CD4-positive, alpha-beta T cell treated with Interleukin-17A for 1 hour (primary cell): ENCODE measurements at places on chromosomes 12 and 14.

DNA sequence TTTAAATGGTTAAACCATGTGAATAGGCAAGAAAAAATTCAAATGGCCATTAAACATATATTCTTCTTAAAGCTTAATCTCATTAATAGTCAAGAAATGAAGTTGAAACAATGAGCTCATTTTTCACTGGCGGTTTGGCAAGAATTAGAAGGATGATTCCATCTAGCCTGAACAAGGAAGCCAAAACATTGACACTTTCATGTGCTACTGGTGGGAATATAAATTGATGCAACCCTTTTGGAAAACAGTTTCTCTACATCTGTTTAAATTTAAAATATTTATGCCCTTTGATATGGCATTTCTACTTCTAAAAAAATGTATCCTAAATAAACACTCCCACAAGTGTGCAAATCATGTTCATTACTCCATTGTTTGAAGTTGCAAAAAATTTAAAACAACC is 174.7 kb upstream of the HIF1A start:
- no peak for DNase-seq

DNA sequence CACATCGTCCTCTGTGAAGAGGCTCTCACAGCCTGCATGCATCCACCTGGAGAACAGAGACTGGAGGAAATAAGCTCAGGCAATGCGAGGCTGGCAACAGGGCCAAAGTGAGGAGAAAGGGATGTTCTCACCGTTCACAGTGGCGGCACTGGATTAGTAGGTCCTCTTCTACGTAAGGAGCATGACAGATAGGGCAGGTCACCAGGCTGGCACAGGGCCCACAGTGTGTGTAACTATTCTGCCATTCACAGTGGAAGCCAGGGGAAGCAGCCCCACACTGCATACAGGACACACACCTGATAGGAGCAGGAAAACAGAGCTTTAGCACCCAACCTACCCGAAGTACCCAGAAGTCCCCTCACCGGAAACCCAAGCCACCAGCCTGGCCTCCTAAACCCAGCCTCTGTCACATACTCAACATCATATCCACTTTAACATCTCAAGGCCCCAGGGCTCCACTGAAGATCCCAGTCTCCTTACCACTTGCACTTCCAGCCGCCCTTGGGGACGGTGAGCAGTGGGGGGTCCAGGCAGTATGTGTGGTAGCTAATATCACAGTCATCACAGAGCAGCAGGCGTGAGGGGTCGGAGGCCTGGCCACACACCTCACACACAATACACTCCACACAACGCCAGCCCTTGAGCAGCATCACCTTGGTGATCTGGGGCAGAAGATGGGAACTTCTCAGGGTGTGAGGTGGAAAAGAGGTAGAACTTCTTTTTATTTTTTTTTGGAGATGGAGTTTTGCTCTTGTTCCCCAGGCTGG is 14.3 kb downstream of the KMT2D start:
- no peak for DNase-seq

GRCh38 chr12:78568321-78569020 is 296.1 kb upstream of the SYT1 start:
- no peak for DNase-seq

- no peak for DNase-seq
These were observed 371.4 kb upstream of the TMTC1 start for GRCh38 chr12:30155001-30155730.

DNA sequence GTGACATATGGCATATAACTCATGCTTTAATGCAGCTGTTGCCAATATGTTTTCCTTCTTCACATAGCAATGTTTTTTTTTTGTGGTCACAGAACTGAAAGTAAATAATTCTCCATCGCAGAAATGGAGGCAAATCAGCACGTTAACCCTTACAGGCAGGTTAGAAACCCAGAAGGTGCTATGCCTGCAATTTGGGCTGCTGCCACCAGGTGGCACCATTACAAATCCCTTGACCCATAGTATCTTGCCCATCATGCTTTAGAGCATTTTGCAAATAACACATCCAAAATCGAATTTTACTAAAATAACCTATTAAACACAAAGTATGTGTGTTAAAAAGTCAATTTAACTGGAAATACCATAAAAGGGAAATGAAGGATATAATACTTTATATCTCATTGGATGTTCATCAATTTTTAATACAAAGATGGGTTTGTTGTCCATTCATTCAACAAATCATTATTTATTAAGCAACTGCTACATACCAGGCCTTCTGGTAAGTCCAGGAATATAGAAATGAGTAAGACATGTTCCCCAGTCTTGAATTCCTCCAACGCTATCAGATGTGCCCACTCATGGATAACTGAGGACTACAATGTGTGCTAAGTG is 340.1 kb downstream of the GLT1D1 start:
- DNase-seq, result no peak

GRCh38 chr12:106251631-106252455 is 4.0 kb upstream of the CKAP4 start:
- no peak for DNase-seq

DNA sequence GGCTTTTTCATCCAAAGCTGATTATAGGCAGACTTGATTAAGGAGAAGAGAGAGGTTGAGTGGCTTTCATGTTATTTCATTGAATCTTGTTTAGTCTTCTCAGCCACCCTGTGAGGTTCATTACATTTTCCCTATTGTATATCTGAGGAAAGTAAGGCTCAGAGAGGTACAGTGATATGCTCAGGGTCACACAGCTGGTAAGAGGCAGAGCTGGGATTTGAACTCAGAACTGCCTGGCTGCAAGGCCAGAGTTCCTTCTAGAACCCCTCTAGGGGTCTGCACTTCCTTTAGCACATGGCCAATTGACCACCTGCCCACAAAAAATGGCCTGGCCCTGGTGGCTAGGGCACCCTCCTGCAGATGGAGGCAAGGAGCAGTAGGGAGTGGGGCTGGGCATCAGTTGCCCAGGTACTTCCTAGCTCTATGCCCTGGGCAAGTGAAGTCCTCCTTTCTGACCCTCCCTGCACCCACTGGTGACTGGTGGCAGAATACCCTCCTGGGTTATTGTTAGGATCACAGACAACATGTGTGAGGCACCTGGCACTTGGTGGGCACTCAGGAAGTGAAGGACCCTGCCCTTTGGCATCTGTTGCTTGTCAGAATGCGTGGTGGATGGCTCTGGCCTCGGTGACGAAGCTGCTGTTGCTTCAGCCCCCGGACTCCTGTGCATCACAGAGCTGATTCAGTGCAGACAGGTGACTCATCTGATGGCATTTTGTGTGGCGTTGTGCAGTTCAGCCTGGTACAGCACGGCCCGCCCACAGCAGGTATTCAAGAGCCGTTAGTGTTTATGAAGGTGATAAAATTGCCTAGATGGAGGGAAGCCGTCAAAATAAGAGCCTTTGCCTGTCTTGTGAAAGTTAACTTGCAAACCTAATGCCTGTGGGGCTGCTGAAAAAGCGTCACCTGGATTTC is 115.8 kb downstream of the SLC25A47 start:
- no peak for DNase-seq

DNA sequence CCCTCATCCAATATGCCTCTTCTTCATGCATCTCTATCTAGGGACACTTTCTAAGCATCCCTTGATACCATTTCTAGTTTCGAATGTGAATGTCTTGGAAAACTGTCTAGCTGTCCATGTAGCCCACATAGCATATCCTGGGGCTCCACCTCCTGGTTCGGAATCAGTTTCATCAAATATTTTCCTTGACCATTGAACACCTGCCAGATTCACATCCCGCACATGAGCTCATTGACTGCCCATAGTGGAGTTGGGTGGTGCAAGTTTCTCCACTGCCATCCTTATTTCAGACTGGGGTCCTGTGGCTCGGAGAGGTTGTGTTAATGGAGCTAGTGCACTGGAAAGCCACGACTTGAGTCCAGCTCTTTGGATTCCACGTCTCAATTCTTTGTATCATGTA is 58.6 kb upstream of the TMEM263 start:
- no peak for DNase-seq

- DNase-seq, result no peak
These were observed 13.3 kb upstream of the NYNRIN start for GRCh38 chr14:24385524-24385923.

DNA sequence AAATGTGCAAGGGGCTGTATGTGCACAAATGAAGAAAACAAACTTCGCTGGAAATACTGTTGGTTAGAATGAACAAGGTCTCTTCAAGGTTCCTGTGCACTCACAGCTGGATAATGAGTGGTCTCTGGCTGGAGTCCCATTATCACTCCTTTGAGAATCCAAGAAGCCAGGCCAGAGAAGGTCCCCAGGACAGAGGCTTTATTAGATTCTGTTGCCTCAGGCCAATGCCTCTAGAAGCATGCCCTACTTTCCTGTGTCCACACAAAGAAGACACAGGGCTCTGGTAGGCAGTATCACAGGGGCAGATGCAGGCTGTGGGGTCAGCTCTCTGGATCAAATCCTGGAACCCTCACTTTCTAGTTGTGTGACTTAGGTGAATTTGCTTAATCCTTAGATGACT is 384.7 kb downstream of the GRIN2B start:
- DNase-seq, result no peak

DNA sequence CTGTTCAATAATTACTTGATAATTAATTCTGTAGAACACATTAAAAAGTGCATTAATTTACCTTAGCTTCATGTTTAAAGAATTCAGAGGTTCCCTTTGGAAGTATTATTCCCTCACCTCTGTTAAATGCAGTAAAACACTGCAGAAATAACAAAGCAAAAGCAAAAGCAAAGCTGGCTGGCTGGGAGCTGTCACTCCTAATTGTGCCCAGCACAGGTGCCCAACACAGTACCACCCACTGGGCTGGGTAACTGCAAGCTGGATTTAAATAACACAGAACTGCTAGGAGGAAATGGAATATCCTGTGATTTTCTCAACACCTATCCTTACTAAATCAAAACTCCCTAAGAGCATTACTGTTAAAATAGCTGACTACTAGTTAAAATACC is 72.6 kb downstream of the SLC2A13 start:
- DNase-seq, result no peak

GRCh38 chr12:19484738-19485137 is 45.4 kb downstream of the AEBP2 start:
- DNase-seq, result peak; percentile 35

DNA sequence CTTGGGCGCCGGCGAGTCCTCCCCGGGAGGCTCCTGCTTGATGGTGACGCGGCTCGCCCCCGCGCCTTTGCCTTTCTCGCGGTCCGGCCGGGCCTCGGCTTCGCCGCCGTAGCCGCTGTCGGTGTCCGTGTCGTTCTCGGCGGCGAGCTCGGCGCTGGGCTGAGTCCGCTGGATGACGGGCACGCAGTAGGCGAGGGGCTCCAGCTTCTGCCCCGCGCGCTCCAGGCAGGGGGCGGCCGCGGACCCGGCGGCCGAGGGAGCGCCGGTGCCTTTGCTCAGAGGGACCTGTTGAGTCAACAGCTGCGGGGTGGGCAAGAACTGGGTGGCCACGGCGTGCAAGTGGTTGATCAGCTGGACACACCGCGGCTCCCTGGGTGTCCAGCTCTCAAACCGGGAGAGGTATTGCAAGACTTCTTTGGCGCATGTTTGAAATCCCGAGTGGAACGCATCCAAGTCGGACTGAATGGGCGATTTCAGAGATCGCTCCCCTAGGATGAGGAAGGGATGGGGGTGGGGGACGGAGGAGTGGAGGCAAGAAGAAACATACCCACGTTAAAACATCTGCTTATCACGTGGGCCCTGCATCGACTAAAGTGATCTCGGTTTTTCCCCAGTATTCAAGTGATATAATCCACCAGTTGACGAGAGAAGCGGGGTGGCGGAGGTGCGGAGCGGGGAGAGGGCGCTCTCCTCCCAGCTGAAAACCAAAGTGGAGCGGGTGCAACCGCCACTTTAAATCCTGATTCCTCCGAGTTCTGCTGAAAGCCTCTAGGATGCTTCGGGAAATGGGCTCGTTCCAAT is 2.0 kb downstream of the BHLHE41 start:
- peak; percentile 20 for DNase-seq

- DNase-seq, result no peak
These were observed 1013.6 kb downstream of the FLRT2 start for GRCh38 chr14:86543521-86543920.

GRCh38 chr14:103362780-103363179 is 22.4 kb upstream of the MARK3 start:
- DNase-seq, result no peak

DNA sequence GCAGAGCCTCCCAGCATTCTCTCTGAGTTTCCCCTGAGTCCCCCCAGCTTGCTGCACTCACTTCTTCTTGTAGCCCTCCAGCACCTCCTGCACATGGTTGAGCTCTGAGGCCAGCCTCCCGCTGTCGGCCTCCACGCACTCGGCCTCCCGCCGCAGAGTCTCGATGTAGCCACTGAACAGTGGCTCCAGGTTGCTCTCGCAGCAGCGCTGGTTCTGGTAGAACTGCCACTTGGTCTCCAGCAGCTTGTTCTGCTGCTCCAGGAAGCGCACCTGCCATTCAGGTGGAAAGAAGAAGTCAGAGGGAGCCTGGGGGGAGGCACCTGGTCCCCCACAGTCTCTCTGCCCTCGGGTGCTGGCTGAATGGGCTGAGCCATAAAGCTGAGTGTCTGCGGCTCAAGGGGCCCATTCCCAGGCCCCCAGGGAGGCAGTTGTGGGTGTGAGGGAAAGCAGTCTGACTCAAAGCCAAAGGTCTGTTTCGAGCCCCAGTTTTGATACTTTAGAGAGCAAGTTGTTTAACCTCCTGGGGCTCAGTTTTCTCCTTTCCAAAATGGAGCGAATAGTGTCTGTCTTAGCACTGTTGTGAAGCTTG is 2.3 kb downstream of the KRT85 start:
- DNase-seq, result no peak

- no peak for DNase-seq
These were observed 334.4 kb downstream of the EMP1 start for GRCh38 chr12:13530966-13531365.

GRCh38 chr12:82504409-82504808 is 146.1 kb downstream of the METTL25 start:
- DNase-seq, result no peak

DNA sequence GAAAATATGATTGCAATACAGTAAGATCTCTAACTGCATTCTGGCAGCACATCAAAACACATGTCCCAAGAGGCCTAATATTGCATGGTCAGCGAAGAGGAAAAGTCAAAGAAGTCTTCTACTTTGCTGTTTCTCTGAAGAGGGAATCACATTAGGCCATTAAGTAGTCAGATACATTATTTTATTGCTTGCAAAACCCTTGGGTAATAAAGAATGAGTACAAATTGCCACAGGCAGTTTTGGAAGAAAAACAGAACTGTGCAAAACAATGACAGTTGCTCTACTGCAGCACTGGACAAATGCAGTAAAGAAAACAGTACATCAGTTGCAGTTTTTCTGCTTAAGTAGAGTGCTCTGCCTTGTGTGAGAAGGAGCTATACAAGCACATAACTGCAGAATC is 211.9 kb downstream of the MED13L start:
- no peak for DNase-seq

- DNase-seq, result no peak
These were observed 109.1 kb upstream of the MAX start for GRCh38 chr14:65211341-65211987.

DNA sequence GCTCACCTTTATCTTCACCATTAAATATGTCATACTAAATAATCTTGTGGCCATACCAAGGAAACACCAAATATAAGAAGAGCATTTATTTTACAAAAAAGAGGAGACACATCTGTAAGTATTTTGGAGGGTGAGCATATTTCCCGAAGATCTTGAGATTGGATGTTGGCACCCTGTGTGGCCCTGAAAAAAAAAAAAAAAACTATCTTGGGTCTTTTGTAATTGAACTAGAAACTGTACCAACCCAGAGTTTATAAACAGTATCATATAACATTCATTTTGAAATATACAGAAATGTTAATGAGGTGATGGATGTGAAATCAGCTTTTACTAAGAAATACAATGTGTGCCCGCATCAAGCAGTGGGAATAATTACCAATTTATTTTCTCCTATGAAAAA is 104.0 kb upstream of the FRMD6 start:
- no peak for DNase-seq

GRCh38 chr12:81843599-81843998 is 84.4 kb upstream of the PPFIA2 start:
- no peak for DNase-seq

- peak; percentile 51 for DNase-seq
These were observed 2.1 kb downstream of the PLXNC1 start for GRCh38 chr12:94150240-94151121.
